Hematopoietic multipotent progenitor cell (in vitro differentiated cells): ENCODE measurements at places on chromosomes 7 and 10.

DNA sequence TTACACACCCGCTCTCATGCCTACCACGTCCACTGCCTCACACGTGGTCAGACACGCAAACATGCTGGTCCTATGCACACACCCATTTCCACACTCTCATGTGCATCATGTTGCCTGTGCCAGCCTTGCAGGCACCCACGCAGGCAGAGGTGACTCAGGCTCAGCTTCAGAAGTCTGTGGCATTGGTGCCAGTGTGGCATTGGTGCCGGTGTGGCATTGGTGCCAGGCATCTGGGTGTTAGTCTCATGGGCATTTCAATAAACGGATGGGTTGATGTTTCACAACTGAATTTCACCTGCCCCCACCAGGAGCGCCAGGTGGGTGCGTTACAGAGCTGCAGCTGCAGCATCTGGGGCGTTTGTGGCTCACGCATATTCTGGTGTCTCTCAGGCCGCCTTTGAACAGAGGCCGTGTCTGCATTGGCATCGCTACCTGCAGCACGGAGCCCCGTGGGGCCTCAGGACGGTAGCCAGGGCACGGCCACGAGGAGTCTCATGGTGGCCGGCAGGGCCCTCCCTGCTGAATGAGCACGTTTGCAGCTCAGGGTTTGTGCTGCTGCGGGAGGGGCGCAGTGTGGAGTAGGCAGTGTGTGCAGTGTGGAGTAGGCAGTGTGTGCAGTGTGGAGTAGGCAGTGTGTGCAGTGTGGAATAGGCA lies 24.7 kb downstream of the KNDC1 start:
- DNase-seq = no peak

GRCh38 chr10:31990937-31991336 lies 62.3 kb upstream of the ARHGAP12 start:
- no peak for DNase-seq

- peak; percentile 89 for DNase-seq
Measured at GRCh38 chr7:2864999-2865670, 21.0 kb upstream of the GNA12 start.

- no peak for DNase-seq
Measured at GRCh38 chr10:3402187-3402751, 229.7 kb upstream of the PITRM1 start.

DNA sequence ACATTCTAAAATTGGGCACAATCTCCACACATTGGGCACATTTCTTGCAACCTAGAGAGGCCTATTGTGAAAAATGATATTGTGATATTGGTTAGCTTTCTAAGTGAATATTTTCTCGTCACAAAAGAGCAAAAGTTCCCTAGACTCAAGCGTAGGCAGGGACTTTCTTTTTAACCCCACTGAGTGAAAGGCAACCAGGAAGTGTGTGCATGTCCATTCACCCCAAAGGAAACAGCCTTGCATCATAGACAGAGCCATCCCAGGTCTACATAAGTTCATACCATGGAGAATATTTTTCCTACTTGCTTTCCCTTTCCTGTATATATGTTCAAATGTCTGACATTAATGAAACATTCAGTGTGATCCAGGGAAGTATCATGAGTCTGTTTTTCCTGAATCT lies 84.2 kb upstream of the AGBL3 start:
- DNase-seq = no peak
